Ascending aorta (tissue), 2 donors: ENCODE measurements at places on chromosomes 16 and 17.

DNA sequence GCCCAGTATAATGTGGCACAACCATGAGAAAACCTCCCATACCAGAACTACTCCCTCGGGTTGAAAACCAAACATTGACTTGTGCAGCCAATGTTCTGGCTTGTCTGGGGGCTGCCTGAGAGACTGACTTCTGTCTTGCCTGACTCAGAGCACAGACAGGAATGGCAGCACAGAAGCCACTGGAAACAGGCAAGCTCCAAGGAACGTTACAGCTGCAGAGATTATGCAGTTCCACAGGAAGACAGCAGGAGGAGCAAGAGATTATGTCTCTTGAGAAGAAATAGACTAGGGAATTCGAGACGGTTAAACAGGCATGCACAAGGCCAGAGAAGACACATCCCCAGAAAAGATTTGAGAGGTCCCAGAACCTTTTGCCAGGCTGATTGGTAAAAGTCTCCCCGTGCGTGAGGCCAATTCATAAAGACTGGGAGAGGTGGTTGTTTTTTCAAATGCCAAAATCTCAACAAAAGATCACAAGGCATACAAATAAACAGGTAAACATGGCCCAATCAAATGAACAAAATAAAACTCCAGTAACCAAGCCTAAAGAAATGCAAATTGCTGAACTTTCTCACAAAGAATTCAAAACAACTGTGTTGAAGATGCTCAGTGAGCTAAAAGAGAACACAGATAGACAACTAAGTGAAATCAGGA lies 90.6 kb upstream of the CDH5 start:
- no peak for DNase-seq

DNA sequence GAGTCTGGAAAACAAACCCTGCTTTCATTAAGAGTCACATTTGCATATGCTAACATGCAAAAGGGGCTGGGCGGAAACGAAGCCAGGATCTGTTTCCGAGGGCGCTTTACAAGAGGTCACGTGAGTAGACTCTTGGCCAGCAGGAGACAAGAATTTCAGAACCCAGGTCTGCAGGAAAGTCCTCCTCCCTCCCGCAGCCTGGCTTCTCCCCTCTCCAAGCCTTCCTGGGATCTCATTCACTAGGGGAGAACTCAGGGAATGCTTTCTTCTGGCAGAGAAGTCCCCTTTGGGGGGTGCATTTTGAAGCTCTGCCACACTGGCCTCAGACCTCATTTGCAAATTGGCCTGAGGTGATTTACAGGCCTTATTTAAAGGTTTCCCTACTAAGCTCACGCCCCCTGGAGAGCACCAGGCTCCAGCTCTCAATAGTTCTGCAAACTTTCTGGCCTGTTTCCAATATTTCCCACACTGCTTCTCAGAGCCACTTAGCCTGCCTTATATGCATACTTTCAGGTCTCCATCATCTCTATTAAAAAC lies 57.2 kb upstream of the CACNG5 start:
- DNase-seq, result no peak

DNA sequence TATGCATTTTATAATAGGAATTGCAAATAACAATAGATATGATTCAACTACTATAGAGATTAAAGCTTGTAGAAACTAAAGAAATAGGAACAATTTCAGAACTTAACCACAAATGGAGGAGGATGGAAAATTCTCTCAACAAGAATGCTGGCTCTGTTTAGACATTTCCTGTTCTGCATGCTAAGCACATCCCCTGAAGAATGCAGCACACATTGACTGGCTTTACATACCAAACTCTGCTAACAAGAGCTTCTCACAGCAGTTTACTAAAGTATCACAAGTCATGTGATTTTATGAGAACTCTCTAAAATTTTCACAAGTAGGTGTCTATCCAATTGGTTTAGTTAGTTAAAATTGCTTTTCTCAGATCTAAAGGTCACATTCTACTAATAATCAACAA lies 85.2 kb downstream of the SPAG9 start:
- no peak for DNase-seq

GRCh38 chr17:50470426-50470825 lies 1.7 kb upstream of the CHAD start:
- DNase-seq, result no peak

- no peak for DNase-seq
Observed at GRCh38 chr17:65371702-65372101, 189.7 kb downstream of the AXIN2 start.
